Stimulated activated naive CD4-positive, alpha-beta T cell (primary cell): ENCODE measurements at places on chromosomes 2 and 18.

GRCh38 chr18:2547477-2548087 lies 23.7 kb downstream of the METTL4 start:
- no peak for DNase-seq

DNA sequence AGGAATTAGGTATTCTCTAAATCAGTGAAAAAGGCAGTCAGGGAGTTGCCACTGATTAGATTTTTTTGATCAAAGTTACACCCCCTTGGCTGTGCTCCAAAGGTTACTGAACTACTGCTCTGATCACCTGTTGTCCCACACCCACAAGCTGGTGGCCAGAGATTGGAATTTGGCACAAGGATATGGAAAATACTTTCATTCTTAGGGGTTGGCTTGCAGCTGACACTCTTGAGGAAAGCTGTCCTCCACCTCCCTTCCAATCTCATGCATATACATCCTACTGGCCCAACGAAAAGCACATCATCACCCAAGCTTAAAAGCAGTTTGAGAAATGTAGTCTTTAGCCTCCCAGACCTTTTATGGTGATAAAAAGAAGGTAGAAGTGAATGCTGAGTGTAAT lies 329.5 kb upstream of the CHAC2 start:
- DNase-seq = no peak

DNA sequence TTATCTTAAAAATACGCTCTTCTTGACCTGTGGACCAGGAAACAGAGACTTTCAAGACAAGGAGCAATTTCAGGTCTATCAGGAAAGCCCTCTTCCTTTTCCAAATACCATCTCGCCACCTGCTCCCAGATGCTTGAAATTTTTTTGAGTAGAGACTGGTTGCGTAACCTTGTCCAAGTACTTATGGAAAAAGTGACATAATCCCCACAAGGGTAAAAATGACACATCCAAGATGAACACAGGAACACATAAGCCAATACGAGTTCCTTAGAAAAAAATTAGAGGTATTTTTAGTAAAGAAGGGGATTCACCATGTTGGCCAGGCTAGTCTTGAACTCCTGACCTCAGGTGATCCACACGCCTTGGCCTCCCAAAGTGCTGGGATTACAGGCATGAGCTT lies 1.8 kb downstream of the SERPINB13 start:
- DNase-seq = no peak

DNA sequence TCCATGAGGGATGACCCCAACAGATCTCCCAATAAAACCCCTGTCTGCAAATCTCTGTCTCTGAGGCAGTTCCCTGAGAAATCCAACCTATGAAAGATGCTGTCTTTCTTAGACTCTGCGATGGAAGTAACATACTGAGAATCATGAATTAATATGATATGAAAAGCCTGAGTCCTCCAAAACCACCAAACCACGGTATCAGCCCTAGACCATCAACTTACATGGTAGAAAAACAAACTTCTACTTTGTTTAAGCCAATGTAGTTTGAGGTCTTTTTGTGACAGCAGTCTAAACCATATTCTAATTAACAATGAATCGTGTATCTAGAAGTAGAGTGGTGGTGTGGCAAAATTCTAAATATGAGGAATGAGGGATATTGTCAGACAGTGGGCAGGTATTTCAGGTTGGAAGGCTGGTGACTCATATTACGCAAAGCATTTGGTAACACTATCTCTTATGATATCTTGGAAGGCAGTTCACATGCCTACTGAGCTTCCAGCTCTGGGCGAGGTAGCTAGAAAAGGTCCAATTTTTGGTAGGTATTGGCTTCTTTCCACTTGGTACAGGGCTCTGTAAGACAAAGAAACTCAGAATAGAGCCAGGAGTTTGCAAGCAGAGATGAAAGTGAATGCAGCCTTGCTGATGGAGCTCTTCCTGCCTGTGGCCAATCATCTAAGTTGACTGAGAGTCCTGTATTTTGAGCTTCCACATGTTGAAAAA lies 215.8 kb downstream of the ZFP36L2 start:
- no peak for DNase-seq

GRCh38 chr2:88698027-88698413 lies 6.5 kb downstream of the RPIA start:
- no peak for DNase-seq

GRCh38 chr18:13243363-13243762 lies 24.8 kb downstream of the LDLRAD4 start:
- no peak for DNase-seq
